NCI-H1436 treated with DMSO at 0.1 percent for 48 hours (cell line): ENCODE measurements at places on chromosomes 3 and 15.

DNA sequence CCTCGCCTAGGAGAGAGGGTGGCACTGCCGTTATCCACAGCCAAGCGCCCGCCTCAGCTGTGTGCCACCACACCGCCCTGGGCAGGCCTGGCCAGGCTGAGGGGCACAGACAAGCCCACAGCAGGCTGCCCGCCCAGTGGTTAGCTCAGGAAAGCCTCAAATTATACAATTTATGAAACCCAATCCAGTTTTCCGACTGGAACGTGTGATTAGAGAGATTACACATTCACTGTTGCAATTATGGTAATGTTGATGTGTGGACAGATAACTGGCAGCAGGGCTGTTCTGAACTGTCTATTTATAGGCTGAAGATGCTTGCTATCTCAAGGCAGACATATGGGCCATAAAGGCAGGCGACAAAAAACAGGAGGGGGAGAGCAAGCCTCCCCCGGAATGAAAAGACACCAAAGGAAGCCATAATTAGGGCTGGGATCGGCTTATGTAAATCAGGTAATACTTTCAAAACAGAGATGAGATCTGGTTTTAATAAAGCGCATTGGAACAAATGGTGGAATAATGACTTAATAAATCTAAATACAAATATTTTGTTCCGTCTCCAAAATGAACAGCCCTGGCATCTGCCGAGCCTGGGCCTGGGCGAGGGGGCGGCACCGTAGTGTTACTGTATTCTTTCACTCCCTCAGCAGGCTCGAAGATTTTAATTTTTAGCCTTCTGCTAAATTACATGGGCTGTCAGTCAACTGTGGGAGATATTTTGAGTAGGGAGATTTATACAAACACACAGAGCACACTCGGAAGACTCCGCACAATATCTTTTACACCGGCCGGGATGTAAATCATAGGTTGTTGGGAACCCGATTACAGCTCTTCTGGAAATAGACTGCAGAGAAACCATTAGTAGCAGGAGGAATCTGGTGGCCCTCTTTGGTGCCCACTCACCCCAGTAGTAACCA is 103.1 kb upstream of the TLE3 start:
- DNase-seq = no peak

DNA sequence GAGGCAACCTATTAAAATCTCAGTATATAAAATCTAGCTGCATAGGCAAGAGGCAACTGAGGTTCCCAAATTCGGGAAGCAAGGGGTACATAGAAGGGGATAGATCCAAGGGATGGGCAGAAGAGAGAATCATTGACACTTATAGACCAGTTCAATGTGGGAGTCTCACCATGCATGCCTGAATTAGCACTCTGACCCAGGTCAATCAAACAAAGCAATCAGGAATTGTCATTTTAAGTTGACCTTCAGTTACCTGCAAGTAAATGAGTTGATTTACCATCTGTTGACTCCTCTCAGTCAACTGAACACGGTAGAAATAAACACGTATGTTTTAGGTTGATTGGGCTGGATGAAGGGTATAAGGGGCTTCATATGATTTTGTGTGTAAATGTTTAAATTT is 33.4 kb upstream of the PIAS1 start:
- DNase-seq = no peak

GRCh38 chr15:31467361-31467760 is 140.7 kb downstream of the KLF13 start:
- no peak for DNase-seq

- DNase-seq = no peak
Observed at GRCh38 chr3:4672725-4673275, 179.7 kb downstream of the ITPR1 start.
